Stomach (tissue), 19 donors: ENCODE measurements at places on chromosomes 6 and 20. TPM values are rescaled to one million over a fixed set of nuclear protein-coding genes. Genes with fewer than 3 reads are reported as not detected.

The SLC22A16 gene
- total RNA-seq: not detected

The TCF21 gene
- 15.6 TPM for total RNA-seq

The TFAP2C gene
- not detected for total RNA-seq

The NMBR gene
- total RNA-seq: not detected

The MOG gene
- total RNA-seq: not detected

The RSPH9 gene
- total RNA-seq: not detected

The SASH1 gene
- 33.9 TPM for total RNA-seq

The FAM162B gene
- not detected for total RNA-seq

GRCh38 chr20:36010825-36011224, 42.4 kb downstream of the CNBD2 start:
- H3K27me3 ChIP-seq: no peaks in the 10 kb centered on the region
- no peak overlapping the region for H3K4me3 ChIP-seq
- no peaks in the 10 kb centered on the region for H3K4me1 ChIP-seq
- no peak overlapping the region for H3K27ac ChIP-seq
- no peak for DNase-seq

GRCh38 chr20:25309395-25310267, 61.7 kb downstream of the PYGB start:
- peaks cover 42% of the 10 kb centered on the region for H3K36me3 ChIP-seq
- H3K4me1 ChIP-seq: peaks cover 27% of the 10 kb centered on the region
- H3K27ac ChIP-seq: peak overlapping the region; percentile 79
- H3K4me3 ChIP-seq: no peak overlapping the region
- no peaks in the 10 kb centered on the region for H3K27me3 ChIP-seq

DNA sequence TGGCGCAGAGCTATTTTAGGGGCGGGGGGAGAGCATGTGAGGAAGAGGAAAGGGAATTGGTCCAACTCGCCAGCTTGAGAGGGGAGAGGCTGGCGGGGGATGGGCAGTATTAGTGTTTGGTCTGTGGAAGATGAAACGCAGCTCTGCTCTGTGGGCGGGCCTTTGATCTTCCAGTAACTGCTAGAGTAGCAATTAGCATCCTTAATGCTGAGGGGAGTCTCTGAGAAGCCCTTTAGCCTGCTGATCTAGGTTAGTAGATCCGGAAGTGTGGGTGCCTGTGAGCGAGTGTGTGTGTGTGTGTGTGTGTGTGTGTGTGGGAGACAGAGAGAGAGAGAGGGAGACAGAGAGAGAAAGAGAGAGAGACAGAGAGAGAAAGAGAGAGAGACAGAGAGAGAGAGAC, 117.2 kb upstream of the BACH2 start:
- no peaks in the 10 kb centered on the region for H3K36me3 ChIP-seq
- DNase-seq: peak; percentile 77
- H3K27me3 ChIP-seq: no peaks in the 10 kb centered on the region
- H3K4me1 ChIP-seq: peaks cover 5% of the 10 kb centered on the region

GRCh38 chr6:16762268-16762549, 949 bp upstream of the ATXN1 start:
- peak overlapping the region; percentile 90 for H3K4me3 ChIP-seq
- DNase-seq: no peak
- peak overlapping the region; percentile 100 for H3K27ac ChIP-seq
- H3K36me3 ChIP-seq: no peaks in the 10 kb centered on the region
- H3K27me3 ChIP-seq: no peaks in the 10 kb centered on the region

- DNase-seq: no peak
- H3K27me3 ChIP-seq: no peaks in the 10 kb centered on the region
- no peak overlapping the region for H3K4me3 ChIP-seq
These were observed 69.8 kb downstream of the CDC40 start for GRCh38 chr6:110250058-110250457.

DNA sequence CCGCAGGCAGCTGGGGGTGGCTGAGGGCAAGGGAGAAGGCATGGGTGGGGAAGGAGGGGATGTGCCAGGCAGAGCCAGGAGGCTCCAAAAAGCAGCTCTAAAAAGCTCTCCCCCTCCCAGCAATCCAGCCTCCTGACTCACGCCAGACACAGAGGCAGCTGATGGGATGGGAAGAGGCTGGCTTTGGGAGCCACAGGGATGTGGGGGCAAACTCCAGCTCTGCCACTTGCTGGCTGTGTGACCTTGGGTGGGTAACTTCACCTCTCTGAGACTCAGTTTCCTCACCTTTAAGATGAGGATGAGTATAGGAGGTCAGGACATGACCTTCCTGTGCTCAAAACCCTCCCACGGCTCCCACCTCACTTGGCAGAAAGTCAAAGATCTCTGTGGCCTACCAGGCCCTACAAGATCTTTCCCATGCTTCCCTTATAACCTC, 148.9 kb downstream of the CEBPB start:
- peaks cover 23% of the 10 kb centered on the region for H3K4me1 ChIP-seq
- no peaks in the 10 kb centered on the region for H3K27me3 ChIP-seq
- H3K27ac ChIP-seq: peak overlapping the region; percentile 39
- H3K36me3 ChIP-seq: no peaks in the 10 kb centered on the region
- no peak for DNase-seq

DNA sequence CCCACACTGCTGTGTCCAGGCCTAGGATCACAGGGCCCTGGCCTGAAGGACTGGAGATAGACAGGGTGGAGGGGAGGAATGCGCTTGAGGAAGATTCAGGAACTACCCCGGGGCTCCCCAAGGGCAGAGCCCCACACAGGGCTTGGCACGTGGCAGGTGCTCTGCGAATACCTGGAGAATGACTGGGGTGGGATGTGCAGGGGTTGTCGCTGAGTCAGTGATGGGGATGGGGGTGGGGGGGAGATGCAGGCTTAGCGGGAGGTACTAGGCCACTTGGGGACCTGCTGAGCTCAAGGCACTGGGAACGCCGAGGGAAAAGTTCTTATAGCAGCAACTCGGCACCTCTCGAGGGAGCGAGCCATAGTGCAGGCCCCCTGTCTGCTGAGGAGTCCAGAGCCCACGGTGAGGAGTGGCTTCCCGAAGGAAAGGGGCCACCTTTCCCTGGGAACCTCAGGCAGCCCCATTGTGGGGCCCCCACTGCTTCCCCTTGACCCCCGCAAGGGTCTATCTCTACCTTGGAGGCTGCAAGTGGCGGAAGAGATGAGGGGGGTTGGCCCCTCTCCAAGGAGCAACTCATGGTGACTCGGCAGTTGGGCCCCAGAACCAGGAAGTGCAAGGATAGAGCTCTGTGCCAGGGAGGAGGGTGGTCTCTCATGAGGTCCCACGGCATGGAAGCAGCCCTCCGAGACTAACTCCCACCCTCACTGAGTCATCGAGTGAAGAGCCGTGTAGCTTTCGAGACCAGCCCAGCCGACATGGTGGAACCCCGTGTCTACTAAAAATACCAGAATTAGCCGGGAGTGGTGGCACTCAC, 33.1 kb downstream of the SRC start:
- H3K27me3 ChIP-seq: no peaks in the 10 kb centered on the region
- peaks cover 34% of the 10 kb centered on the region for H3K36me3 ChIP-seq

GRCh38 chr6:75893058-75893775, 144.2 kb downstream of the MYO6 start:
- H3K36me3 ChIP-seq: no peaks in the 10 kb centered on the region
- no peak overlapping the region for H3K4me3 ChIP-seq
- peaks cover 11% of the 10 kb centered on the region for H3K4me1 ChIP-seq
- H3K27ac ChIP-seq: no peak overlapping the region
- DNase-seq: peak; percentile 82

- no peak for DNase-seq
- H3K27ac ChIP-seq: peak overlapping the region; percentile 94
- H3K27me3 ChIP-seq: no peaks in the 10 kb centered on the region
- H3K36me3 ChIP-seq: peaks cover 6% of the 10 kb centered on the region
These were observed 635 bp downstream of the SLC35B3 start for GRCh38 chr6:8434727-8435092.

DNA sequence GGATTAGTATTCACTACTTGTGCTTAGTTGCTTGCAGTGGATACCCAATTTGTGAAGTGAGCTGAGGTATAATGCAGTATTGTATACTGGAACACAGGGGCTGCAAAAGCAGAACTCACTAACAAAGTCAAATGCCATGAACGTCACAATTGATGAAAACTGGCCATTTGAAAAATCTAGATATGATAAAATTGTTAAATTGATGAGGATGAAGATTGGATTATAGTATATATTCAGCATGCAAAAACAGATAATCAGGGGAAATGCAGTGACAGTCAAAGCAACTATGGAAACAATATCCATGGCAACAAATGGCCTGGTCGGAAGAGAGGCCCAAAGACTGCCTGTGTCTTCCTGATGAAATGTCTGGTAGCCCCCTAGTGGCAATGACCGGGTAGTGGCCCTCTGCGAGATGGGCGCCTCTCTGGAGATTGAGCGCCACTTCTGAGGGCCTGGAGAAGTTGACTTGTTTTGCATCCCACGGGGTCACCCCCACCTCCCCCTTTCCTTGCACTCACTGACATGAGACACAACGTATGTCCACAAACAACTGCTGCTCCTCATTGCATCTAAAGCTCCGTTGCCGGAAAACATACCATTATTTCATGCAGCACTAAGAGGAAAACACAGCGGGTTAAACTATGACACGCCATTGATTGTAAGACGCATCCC, 43.6 kb downstream of the C6orf15 start:
- no peaks in the 10 kb centered on the region for H3K27me3 ChIP-seq
- DNase-seq: peak; percentile 82
- H3K27ac ChIP-seq: no peak overlapping the region

- no peak overlapping the region for H3K27ac ChIP-seq
- DNase-seq: peak; percentile 19
- H3K4me1 ChIP-seq: peaks cover 14% of the 10 kb centered on the region
- no peaks in the 10 kb centered on the region for H3K36me3 ChIP-seq
- H3K27me3 ChIP-seq: no peaks in the 10 kb centered on the region
These were observed 72.1 kb downstream of the SLC24A3 start for GRCh38 chr20:19284400-19285178.

DNA sequence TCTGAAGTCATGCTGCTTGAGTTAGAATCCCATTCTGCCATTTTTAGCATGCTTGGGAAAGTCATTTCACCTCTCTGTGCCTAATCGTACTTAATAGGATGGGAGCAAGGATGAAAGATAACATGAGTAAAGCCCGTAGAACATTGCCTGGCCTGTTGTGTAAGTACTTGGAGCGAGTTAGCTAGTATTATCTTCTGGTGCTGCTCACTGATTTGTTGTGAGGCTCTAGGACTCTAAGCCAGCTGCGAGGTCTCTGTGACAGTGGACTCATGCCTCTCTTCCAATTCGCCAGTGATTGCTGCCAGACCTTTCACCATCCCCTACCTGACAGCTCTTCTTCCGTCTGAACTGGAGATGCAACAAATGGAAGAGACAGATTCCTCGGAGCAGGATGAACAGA, 17.8 kb downstream of the TAF8 start:
- H3K4me1 ChIP-seq: no peaks in the 10 kb centered on the region
- no peak for DNase-seq

- no peak overlapping the region for H3K27ac ChIP-seq
- no peak overlapping the region for H3K4me3 ChIP-seq
- H3K4me1 ChIP-seq: peaks cover 10% of the 10 kb centered on the region
These were observed 42.0 kb upstream of the MAP3K4 start for GRCh38 chr6:160949531-160949930.

DNA sequence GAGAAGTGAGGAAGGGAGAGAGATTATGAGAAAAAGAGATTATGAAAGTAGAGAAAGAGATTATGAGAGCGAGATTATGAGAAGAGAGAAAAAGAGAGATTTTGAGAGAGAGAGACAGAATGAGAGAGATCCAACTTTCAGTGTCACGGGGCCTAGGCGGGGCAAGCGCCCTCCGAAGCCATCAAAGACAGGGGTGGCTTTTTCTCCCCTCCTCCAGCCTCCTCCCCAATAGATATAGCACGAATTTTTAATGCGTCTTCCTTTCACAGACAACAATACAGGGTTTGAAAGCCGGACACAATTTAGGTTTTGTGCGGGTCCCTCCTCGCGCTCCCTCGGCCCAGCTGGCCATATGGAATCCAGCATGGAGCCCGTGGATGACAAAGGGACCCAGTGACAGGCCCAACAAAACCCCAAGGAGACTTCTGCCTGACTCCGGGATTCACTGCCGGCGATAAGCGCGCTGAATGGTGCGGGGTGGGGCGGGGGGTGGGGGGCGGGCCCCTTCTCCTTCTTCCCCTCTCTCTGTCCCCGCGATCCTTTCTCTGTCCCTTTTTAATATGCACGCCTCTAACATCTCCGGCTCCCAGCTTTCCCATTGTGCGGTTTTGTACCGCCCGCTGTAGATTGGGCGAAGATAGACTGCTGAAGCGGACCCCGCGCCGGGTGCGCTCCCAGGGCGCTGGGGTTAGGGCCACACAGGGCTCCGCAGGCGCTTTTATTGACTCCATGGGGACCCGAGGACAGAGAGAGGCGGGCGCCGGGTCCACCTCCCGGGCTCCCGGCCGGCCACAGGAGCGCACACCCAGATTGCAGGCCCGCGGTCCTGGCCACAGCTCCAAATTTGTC, 5.4 kb downstream of the NKX2-2 start:
- no peak overlapping the region for H3K4me3 ChIP-seq
- no peak for DNase-seq
- H3K4me1 ChIP-seq: peaks cover 46% of the 10 kb centered on the region
- peaks cover 94% of the 10 kb centered on the region for H3K27me3 ChIP-seq
- no peak overlapping the region for H3K27ac ChIP-seq

DNA sequence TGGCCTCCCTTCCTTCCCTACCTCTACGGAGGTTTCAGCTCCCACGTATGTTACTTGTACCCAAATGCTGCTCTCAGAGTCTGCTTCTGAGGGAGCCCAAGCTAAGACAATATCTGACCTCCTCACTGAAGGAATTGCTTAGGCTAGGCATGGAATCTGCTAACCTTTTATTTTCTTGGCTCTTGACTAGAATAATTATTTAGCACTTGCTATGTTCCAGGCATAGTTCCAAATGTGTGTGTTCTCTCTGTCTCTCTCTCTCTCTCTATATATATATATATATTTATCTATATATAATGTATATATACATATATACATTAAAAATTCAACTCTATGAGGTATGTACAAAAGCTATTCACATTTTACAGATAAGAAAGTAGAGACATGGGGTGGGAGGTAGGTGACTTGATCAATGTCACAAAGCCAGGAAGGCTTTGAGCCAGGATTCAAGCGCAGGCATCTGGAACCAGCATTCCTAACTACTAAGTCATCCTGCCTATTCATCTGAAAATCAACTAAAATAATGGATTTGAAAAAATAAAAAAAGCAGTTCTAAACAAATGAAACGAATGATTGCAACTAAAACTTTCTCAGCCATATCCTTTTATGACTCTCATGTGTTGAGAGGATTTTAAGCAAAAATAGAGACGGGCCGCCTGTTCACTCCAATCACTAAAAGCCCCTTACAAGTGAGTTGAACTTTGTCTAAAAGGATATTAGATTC, 189.7 kb upstream of the JAG1 start:
- H3K4me3 ChIP-seq: no peak overlapping the region
- H3K27ac ChIP-seq: peak overlapping the region; percentile 78
- peaks cover 20% of the 10 kb centered on the region for H3K4me1 ChIP-seq
- no peak for DNase-seq
- H3K27me3 ChIP-seq: no peaks in the 10 kb centered on the region

DNA sequence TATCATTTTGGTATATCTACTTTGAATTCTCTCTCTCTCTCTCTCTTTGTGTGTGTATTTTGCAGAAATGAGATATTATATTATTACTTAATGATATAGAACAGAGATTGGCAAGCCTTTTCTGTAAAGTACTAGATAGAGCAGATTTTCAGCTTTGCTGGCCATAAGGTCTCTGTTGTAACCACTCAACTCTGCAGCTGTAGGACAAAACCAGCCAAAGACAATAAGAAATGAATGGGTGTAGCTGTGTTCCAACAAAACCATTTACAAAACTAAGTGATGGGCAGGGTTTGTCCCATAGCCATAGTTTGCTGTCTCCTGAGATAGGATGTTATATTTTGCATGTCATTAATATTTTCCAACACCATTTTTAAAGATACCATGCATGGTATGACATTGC, 91.2 kb upstream of the TSHZ2 start:
- no peaks in the 10 kb centered on the region for H3K36me3 ChIP-seq
- no peaks in the 10 kb centered on the region for H3K4me1 ChIP-seq
- H3K27me3 ChIP-seq: no peaks in the 10 kb centered on the region
- no peak for DNase-seq
